Head of caudate nucleus (tissue), 42 donors: ENCODE measurements at places on chromosomes 1 and 21.
A peak's percentile ranks its signal among the peaks of the same experiment; 100 is the strongest.

GRCh38 chr1:78101514-78101913 lies 55.7 kb downstream of the GIPC2 start:
- DNase-seq, result no peak

DNA sequence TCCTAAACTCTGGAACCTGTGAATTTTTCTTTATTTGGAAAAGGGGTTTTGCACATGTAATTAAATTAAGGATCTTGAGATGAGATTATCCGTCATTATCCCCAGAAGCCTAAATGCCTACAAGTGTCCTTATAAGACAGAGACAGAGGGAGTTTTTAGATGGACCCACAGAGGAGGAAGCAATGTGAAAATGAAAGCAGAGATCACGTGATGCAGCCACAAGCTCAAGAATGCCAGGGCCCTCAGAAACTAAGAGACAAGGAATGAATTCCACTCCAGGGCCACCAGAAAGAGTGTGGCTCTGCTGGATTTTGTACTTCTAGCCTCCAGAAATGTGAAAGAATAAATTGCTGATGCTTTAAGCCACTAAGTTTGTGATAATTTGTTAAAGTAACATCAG lies 183.6 kb upstream of the UBE2U start:
- peak; percentile 29 for DNase-seq

DNA sequence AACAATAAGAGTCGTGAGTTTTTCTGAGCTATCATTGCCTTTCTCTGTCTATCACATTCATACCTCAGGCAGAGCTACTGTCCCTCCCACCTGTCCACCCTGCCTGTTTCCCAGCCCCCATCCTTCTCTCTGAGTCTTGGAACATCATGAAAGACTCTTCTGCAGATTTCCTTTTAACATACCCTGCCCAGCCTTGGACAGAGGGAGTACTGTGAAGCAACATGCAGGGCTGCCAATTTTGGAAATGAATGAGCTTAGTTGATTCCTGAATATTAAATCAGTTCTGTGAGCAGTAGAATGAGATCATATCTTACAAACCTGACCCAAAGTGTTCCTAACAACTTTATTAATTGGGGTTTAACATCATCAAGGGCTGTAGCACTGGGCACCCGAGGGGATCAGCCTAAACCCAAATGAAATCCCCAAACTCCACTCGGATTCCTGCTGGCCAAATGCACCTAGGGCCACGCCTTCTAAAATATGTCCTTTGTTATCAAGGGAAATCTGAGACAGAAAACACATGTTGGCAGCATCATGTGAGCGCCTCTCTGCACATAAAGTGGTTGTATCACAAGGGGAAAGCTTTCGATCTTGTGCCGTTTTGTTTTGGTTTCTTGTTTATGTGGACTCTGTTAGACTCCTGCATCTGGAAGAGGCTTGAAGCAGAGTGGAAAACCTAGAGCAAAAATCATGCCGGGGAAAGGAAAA lies 357.6 kb downstream of the KIF26B start:
- DNase-seq, result no peak

GRCh38 chr1:32172621-32173245 lies 6.7 kb upstream of the TXLNA start:
- DNase-seq, result no peak

- DNase-seq, result no peak
Measured at GRCh38 chr1:158754420-158754819, at the start of gene OR6K6. TSS of gene OR6K6 (plus strand) at chr1:158754720. CDS start at chr1:158754888, 168 bp downstream.

GRCh38 chr1:190084552-190084951 lies 393.1 kb downstream of the BRINP3 start:
- DNase-seq, result no peak
